WTC11 (cell line): ENCODE measurements at places on chromosomes 1 and 21. TPM values are rescaled to one million over a fixed set of nuclear protein-coding genes. Genes with fewer than 3 reads are reported as not detected.

C2CD4D gene
- 0.85 to 2.0 TPM (median 0.94 TPM) in 3 replicates for total RNA-seq

DNA sequence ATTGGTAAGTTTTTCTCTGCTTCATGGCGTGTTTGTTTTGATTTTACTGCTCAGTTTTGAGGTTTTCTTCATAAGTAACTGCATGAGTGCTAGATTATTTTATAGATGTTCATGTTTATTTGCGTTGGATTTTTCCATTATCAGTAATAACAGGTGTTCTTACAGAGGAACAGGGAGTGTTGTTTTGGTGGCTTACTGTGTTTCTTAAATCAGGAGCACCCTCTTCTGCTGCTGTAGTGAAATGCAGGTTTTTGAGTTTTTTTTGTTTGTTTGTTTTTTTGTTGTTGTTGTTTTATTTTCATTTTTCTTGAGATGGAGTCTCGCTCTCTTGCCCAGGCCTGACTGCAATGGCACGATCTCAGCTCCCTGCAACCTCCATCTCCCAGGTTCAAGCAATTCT is 32.6 kb downstream of the CTBS start:
- no peak for DNase-seq

DNA sequence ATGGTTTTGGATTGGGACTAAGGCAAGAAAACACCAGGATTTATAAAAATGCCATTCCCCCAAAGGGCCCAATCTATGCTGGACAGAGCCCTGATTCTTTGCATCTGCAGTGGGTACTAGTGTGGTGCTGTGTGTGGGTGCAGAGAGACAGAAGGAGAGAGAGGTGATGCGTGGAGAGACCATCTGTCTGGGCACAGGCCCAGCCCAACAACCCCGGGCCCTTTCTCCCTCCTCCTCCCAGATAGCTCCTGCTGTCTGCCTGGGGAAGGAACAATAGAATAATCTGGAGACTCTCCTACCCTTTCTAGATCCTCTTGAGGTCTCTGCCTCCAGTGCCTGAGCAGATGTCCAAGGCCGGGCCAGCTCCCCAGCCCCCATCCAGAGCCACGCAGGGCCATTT is 15.1 kb downstream of the KIAA1614 start:
- no peak for DNase-seq

- DNase-seq, result no peak
Measured at GRCh38 chr21:38542263-38542662, 44.0 kb upstream of the ERG start.

GRCh38 chr1:5451671-5452070 is 540.6 kb downstream of the NPHP4 start:
- no peak for DNase-seq

DNA sequence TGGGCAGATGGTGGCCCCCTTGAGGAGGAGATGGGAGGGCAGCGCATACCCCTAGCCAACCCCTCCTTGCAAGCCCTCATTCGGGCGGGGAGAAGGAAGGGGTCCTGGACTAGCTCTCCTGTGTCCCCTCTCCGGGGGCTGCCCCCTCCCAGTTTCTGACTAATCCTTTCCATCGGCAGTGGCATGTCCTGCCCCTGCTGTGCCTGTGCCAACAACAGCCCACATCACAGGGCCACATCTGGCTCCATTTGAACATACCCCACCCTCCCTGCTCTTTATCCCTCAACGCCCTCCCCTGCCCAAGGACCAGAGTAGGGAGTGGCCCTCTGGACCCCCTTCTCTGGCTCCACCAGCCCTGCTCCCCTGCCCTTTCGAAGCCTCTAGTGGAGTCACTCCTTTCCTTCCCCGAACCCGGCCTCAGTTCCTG is 11.0 kb upstream of the LMNA start:
- DNase-seq, result no peak

FYB2 gene
- 0.15 to 0.46 TPM (median 0.25 TPM) in 3 replicates for total RNA-seq

GRCh38 chr1:76203127-76203526 is 128.6 kb downstream of the ST6GALNAC3 start:
- no peak for DNase-seq

DNA sequence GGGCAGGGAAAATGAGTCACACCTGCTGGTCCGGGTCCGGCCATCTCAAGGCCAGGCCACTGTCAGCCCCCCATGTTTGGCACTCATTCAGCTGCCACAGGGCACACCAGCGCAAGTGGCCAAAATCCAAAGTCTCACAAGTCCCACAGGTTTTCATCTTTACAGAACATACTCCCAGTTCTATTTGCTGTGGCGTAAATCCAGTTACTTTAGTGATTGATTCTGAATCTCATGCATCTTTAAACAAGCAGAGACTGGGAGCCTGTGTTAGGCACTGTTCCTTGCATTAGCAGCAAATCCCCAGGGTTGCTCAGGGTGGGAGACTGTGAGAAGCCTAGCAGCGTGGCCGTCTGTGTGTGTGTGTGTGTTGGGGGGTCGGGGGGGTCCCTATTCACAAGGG is 1.1 kb upstream of the SLC2A5 start:
- no peak for DNase-seq

NENF gene
- 26.2 to 28.1 TPM (median 27.3 TPM) in 3 replicates for total RNA-seq

SYNC gene
- total RNA-seq, result 0.09 to 0.21 TPM (median 0.11 TPM) in 3 replicates

OR14K1 gene
- total RNA-seq, result not detected in 3 replicates

DNA sequence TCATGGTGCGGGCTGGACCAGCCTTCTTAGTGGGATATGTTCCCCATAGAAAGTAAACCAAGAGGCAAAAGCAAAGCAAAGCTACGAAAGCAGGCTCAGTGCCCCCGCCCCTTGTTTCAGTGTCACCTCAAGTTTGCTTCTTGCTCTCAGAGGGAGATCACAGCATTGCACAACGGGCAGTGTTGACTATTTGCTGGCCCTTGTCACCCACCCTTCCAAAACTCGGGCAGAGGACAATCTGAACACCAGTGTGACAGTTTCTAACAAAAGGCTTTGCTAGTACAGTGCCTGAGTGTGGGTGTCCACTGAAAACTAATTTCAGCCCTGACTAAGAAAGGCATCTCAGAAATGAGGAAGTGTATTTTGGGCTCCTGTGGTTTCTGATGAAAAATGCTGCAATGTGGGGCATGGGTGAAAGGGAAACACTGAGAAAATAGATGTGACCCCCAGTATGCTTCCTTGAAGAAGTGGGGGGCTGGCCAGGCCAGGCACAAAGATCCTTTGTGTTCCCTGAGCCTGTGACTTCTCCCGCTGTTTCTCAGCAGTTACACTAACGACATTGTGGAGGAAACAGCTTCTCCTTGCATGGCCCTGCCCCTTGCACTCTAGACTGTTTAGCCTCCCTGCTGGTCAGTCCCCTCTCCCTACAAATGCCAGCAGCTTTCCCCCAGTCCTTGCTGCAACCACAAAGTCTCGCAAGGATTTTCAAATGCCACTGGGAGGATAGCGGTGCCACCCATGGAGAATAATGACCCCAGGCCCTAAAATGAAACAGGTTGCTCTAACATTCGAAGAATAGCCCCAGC is 33.3 kb upstream of the KCNE1 start:
- no peak for DNase-seq

YBEY gene
- total RNA-seq, result 24.6 to 29.2 TPM (median 27.4 TPM) in 3 replicates
